ENCODE measurements at places on chromosomes 6 and 20. TPM values are rescaled to one million over a fixed set of nuclear protein-coding genes. Genes with fewer than 3 reads are reported as not detected.

GRCh38 chr6:52595000-52595795, 18.3 kb upstream of the TRAM2 start:
- no peak for DNase-seq

GRCh38 chr6:46526607-46527006, 35.4 kb upstream of the RCAN2 start:
- no peak for DNase-seq

- DNase-seq = no peak
These were observed 5.2 kb upstream of the LRP11 start for GRCh38 chr6:149869275-149869892.

GRCh38 chr6:81942067-81942370, 189.5 kb upstream of the TENT5A start:
- no peak for DNase-seq

GSTA3 gene
- total RNA-seq = 0.32 TPM

GRCh38 chr20:11054266-11054993, 380.6 kb upstream of the JAG1 start:
- no peak for DNase-seq

RAB44 gene
- total RNA-seq = not detected

TREM2 gene
- total RNA-seq = not detected

- DNase-seq = no peak
These were observed 17.1 kb upstream of the ARMC2 start for GRCh38 chr6:108831104-108831503.

DNA sequence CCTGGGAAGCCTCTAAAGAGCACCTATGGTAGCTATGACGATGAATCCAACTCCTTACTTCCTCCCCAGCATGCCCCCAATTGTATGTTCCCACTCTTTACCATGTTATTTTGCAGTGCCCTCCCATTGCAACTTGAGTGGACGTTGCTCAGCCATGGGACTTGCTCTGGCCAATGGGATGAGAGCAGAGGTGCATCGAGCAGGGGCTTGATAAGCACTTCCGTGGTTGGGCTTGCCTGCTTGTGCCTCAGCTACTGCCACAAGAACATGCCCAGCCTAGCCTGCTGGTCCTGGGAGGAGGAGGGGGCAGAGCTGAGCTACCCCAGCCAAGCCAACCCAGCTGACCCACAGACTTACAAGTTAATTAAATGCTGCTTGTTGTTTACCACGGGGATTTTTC, 71.1 kb upstream of the CTNNBL1 start:
- DNase-seq = no peak

- DNase-seq = no peak
These were observed 203.0 kb downstream of the SAMD5 start for GRCh38 chr6:147711476-147711875.

CYP39A1 gene
- 4.3 TPM for total RNA-seq

DNA sequence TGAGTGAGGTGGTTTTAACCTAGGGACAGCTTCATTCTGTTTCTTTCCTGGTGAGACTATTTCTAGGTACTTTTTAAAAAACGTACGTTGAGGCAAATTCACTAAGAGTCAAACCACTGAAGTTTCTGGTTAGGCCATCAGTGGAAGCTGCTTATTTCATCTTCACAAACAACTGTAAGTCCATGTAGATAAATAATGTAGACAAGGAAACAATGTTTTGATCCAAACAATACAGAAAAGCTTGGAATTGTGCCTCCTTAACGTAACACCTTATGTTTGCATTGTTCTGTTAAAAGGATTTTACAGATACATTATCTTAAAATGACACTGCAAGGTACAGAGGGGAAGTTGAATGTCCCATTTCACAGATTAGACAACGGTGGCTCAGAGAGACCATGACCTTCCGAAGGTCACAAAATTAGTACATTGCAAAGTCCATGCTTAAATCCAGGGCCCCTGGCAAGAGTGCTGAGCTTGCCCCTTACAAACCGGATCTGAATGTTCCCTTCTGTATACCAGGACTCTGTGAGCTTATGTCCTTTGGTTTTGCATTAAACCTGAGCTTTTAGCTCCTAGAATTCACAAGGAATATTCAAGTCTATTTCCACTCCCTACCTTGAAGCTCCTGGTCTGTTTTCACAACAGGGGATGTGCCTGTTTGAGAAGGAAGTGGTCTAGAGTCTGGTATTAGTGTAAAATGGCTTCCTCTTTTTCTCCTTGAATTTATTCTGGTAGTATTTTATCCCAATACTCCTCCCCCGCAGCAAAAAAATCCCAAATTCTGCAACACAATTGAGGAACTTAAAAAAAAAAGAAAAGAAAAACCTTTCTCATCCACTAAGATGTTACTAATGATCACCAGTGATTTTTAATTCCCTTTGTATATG, 28.9 kb upstream of the ZNF217 start:
- no peak for DNase-seq

DNA sequence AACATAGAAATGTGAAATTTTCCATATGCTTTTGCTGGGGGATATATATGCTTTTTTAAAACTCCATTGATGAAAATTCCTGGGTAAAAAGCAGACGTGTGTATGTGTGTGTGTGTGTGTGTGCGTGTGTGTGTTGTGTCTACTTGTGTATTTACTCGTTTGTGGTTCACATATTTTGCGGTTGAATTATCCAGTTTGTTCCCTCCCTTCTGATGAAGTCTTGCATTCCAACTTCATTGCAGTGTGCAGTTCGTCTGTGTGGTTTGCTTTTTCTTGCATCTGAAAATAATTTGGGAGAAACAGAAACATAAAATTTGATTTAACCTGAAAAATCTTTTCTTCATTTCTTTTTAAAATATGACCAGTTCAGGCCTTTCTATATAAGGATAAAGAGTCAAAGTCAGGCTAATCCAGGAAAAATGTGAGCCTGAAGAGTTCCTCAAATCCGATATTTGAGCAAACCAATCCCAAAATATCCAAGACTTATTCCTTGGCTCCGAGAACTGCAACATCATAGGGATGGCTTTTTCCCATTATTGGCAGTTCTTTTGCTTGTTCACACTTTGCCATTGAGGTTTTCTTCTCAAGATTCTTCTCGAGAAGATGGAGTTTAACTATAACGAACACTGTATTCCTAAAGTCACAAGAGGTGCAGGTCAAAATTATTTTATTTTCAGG, 202.2 kb upstream of the CCN2 start:
- no peak for DNase-seq

DNA sequence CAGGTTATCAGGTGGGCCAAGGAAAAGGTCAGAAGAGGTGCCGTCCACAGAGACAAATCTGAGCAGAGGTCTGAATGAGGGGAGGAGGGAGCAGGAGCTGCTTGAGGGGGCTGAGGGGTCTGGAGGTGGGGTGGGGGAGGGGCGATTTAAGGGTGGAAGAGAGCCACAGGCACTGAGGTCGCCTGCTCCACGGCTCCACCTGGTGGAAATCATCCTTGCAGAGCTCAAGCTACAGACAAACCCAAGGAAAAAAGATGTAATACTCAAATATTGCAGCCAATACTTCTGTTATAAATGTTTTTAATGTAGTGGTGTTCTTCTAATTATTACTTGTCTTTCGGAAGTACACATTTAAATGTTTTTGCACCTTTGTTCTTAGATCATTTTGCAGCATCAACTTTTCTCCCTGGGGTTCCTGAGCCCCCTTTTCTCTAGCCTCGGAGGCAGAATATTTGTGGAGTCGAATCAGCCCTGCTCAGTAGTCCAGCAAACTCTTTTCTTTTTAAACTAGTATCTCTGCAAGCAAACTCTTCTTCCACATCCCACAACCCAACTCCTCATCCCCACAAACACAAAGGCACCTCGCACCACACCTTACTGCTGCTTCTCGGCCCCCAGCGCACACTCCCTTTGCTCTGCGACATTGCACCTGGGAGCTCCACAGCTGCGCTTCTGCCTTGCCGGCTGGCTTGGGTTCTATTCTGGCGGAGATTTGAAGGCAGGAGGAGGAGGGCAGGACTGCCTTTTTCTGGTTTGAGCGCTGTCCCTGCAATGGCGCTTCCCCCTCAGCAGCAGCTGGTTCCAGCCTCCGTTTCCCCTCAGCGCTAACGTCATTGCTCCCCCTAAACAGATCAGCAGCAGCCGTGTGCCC, 51.0 kb upstream of the TFAP2A start:
- peak; percentile 75 for DNase-seq

MROH8 gene
- 5.8 TPM for total RNA-seq

DNA sequence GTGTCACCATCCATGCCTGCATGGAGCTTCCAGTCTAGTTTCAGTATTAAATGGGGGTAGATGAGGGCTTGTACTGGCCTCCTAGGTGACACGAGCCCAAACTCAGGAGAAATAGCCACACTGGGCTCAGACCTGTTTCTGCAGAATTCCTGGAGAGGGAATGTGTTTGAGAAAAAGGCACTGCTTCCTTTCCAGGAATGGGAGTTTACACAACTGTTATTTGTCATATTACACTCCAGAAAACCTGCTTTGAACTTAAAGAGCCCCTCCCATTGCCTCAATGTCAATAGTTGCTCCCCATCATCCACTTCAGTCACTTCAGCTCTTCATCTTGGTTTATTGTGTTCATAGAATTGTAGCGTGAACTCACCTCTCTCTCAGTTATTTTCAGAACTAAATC, 151.5 kb downstream of the CFAP61 start:
- no peak for DNase-seq

KAT14 gene
- 23.5 TPM for total RNA-seq

DNA sequence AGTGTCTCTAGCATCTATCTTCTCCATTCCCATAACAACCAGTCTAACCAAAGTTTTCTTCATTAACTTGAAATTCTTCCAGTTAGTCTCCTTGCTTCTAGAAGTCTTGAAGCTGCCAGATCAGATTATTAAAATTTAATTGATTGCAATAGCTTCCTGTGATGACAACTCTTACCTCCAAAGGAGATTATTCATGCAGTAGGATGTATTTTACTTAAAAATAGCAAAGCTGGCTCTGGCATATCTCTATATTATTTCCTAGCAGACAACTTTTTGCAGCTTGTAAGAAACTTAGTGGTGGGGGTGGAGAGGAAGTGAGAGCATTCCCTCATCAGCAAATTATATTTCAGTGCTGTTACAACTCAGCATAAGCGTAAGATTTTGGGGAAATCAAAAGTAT, 290.4 kb downstream of the GRIK2 start:
- peak; percentile 59 for DNase-seq

RAET1E gene
- total RNA-seq = not detected

GRCh38 chr6:35341557-35341956, 801 bp upstream of the PPARD start:
- DNase-seq = no peak

- DNase-seq = no peak
These were observed 21.9 kb downstream of the DEF6 start for GRCh38 chr6:35319346-35320030.

DNA sequence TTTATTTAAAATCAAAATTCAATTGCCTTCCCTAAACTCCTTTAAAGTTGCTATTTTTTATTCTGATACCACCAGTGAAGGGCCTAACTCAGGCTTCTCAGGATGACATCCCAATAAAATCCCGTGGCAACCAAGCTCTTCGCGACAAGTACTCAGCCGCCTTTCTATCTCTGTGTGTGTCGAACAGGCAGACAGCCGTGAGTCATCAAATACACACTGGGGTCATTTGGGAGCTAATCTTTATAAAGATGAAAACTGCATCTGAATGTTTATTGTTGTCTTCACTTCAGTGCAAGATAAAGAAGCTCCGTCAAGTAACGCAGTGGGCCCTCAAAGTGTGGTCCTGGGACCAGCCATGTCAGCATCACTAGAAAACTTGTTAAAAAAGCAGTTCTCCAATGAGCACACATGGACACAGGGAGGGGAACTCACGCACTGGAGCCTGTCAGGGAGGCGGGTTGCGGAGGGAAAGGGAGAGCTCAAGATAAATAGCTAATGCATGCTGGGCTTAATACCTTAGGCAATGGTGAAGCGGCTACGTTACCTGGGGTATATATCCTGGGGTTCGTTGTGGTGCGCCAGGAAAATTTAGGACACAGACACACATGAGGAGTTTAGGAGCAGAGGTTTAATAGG, 119.3 kb downstream of the RNF144B start:
- peak; percentile 10 for DNase-seq

DNA sequence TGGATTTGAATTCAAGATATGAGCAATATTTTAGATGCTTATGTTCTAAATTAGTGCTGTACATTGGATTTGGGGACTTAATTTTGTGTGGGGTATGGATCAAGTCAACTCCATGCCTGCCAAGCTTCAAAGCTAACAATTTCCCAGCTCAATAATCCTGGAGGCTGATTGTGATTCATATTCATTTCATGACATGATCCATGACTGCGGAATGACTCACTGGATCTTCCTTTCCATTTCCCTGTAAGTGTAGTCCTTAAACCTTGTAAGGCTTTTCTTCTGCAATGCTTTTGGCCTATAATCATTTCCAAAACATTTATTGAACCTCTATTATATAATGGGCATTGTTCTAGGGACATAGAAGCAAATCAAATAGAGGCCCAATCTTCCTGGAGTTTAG, 44.7 kb upstream of the CCN2 start:
- DNase-seq = peak; percentile 67

BHLHE23 gene
- not detected for total RNA-seq

- no peak for DNase-seq
These were observed 5.5 kb downstream of the SIRT5 start for GRCh38 chr6:13579911-13580310.

DNA sequence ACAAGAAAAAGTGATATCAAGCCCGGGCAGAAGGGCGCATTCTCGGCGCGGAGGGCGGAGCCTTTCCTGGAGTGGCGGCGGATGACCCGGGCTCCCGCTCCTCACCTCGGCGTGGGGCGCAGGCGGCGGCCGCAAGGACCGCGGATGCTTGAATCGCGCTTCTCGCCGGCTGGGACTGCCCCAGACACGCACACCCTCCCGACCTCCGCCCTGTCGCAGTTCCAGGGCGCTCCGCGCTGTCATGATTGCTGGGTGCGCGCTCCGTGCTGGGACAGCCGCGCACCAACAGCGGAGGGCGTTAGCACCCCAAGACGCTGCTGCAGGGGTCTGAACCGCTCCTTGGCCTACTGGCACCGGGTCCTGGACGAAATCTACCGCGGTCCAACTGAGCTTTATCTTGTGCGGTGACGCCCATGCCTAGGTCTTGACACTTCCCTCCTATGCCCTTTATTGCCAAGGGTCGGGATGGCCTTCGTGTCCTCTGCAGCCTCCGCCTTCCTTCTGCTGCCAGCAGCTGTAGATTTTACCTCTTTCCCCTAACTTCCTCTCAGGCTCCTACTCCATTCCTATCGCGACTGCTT, 43.3 kb downstream of the IRAK1BP1 start:
- peak; percentile 37 for DNase-seq

GRCh38 chr6:93105017-93105416, 314.3 kb downstream of the EPHA7 start:
- DNase-seq = peak; percentile 69

- no peak for DNase-seq
These were observed 210.0 kb upstream of the SOX4 start for GRCh38 chr6:21383450-21384085.

All from cardiac muscle cell (in vitro differentiated cells and primary cell).